Activated T-cell treated with anti-CD3 and anti-CD28 coated beads, Interleukin-2, amount 50 U/mL, for 72 hours (primary cell): ENCODE measurements at places on chromosomes 3 and 15. TPM values are rescaled to one million over a fixed set of nuclear protein-coding genes. Genes with fewer than 3 reads are reported as not detected.

Gene HIGD2B
- 0.22 TPM for total RNA-seq

Gene KBTBD13
- total RNA-seq = not detected

Gene GPR149
- total RNA-seq = not detected

Gene AEN
- 99.4 TPM for total RNA-seq

Gene GABRA5
- not detected for total RNA-seq

Gene FOXB1
- 6.0 TPM for total RNA-seq

Gene LRRK1
- 1.2 TPM for total RNA-seq

Gene RTP1
- total RNA-seq = not detected

Gene TFRC
- total RNA-seq = 164 TPM

DNA sequence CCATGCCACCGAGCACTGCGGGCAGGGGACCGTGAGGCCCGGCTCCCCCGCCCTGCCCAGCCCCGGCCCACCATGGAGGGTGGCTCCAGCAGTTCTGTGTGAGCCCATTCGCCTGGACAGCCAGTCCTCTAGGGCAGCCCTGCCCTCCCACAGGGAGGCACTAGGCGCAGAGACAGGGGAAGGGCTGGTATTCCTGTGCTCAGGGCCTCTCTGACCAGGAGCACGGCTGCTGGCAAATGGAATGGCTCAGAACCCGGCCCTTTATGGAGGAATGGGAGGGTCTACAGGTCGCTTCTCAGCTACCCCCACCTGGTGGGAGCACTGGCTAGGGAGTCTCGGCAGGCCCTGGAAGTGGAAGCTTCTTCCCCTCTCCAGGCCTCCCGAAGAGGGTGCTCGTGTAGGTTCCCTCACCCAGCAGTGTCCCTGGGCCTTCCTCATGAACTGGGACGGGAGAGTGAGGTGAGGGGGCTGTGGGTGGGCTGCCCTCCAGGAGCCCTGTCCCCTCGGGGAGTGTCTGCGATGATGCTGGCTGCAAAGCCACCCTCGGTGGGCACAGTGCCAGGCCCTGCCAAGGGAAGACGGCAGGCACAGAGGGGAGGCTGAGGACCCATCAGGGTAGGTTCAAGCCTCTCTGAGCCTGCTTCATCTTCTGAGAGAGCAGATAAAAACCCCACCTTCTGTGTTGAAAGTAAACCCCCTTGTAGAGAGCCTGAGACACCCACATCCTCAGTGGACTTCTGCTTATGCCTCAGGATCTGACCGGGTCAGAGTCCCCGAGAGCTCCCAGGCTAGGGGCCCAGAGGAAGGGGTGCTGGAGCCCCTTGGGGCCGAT lies 1.5 kb downstream of the MELTF start:
- H3K36me3 ChIP-seq = no peaks in the 10 kb centered on the region
- peak overlapping the region; percentile 84 for H3K4me3 ChIP-seq
- no peak for DNase-seq
- peaks cover 8% of the 10 kb centered on the region for H3K27me3 ChIP-seq

GRCh38 chr3:134804508-134805480 lies 9.7 kb downstream of the EPHB1 start:
- no peak overlapping the region for H3K4me3 ChIP-seq
- H3K27ac ChIP-seq = no peak overlapping the region

GRCh38 chr15:92166029-92166428 lies 227.7 kb upstream of the ST8SIA2 start:
- H3K36me3 ChIP-seq = no peaks in the 10 kb centered on the region
- no peak for DNase-seq
- H3K27me3 ChIP-seq = no peaks in the 10 kb centered on the region

DNA sequence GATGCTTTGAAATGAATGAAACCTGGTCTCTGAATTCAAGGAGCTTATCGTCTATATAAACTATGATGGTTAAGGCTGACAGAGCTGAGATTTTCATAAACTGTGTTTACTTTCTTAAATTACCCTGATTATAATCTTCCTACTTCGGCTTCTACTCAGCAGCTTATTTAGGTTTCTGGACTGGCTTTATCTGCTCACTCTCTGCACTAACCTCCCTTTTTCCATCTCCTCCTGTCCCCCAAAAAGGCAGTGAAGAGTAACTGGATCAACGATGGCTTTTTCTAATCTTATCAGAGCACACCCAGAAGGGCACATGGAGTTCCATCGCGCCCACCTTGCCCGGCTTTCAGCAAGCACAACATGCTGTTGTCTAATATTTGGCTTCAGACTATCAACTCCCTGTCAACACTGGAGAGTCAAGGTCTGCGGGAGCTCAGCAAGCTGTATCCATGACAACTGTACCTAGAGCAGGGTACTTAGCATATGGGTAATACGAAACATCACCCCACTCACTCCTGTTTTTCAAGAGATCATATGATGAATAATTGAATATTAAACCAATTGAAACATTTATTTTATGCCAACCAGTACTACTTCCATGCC lies 417.3 kb downstream of the GABRB3 start:
- no peaks in the 10 kb centered on the region for H3K4me1 ChIP-seq
- H3K36me3 ChIP-seq = no peaks in the 10 kb centered on the region
- no peaks in the 10 kb centered on the region for H3K27me3 ChIP-seq
- no peak overlapping the region for H3K27ac ChIP-seq
- no peak overlapping the region for H3K4me3 ChIP-seq
- no peak for DNase-seq

DNA sequence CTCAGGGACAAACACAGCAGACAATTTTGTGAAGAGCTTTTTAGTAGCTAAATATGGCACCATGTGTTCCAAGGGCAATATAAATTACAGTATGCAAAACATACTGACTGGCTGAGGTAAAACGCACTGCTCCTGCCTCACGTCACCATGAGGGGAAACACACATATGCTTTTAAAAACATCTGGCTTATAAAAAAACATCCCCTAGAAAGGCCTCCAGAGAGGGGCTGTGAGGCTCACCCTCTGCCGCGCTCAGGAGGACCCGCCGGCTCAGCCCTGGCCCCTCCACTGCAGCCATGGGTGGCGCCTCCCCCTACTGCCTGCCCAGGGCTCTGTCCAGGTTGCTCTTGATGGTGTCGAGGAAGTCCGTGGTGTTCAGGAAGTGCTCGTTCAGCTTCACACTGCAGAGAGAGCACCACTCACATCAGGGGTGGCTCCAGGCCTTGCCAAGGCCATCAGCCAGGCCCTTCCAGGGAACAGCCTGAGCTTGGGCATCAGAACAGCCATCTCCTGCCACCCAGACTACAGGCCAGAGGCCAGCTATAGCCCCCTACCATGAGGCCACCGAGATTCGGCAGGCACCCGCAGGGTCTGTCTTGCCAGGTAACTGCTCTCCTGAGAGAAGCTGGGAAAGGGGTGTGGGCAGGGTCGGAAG lies 18.2 kb downstream of the IDH2 start:
- no peaks in the 10 kb centered on the region for H3K27me3 ChIP-seq
- H3K36me3 ChIP-seq = peaks cover 3% of the 10 kb centered on the region
- no peak for DNase-seq
- no peak overlapping the region for H3K4me3 ChIP-seq

DNA sequence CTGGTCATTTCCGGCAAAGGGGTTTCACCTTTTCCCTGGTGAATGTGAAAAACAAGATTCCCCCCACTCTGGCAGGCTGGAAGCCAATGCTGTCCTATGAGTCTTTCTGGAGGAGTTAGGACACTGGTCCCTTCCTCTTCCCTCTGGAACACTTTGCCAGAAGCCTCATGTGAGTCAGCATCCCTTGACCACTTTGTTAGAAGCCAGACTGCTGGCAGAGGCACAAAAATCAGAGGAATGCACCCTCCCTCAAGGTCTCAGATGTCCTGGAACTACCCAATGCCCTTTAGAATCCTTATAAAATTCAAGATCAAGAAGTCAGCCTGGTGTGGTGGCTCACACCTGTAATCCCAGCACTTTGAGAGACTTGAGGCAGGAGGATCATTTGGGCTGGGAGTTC lies 26.6 kb downstream of the ITGB5 start:
- H3K4me1 ChIP-seq = no peaks in the 10 kb centered on the region
- no peak overlapping the region for H3K4me3 ChIP-seq
- peaks cover 6% of the 10 kb centered on the region for H3K27me3 ChIP-seq
- H3K27ac ChIP-seq = no peak overlapping the region
- DNase-seq = no peak
- H3K36me3 ChIP-seq = no peaks in the 10 kb centered on the region

- H3K27me3 ChIP-seq = no peaks in the 10 kb centered on the region
- no peak for DNase-seq
- no peaks in the 10 kb centered on the region for H3K36me3 ChIP-seq
- H3K4me1 ChIP-seq = no peaks in the 10 kb centered on the region
- no peak overlapping the region for H3K4me3 ChIP-seq
- no peak overlapping the region for H3K27ac ChIP-seq
Observed at GRCh38 chr15:97525809-97526208, 434.7 kb upstream of the ARRDC4 start.

DNA sequence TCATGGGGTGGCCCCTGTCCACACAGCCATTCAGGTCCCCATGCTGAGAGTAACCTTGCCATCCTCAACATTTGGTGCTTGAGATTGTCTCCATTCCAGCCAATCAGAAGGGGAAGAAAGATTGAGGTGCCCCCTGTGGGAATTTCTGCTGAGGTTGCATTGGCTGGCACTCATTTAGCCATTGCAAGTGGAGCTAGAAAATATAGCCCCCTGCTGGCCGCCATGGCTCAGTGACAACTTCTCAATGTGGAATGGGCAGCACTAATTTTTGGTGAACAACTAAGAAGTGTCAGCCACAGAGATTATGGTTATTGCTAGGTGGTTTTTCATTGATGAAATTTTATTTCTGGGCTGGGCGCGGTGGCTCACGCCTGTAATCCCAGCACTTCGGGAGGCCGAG lies 22.0 kb downstream of the COL6A6 start:
- H3K4me3 ChIP-seq = no peak overlapping the region
- H3K36me3 ChIP-seq = no peaks in the 10 kb centered on the region
- H3K27ac ChIP-seq = no peak overlapping the region
- peak; percentile 41 for DNase-seq
- H3K4me1 ChIP-seq = no peaks in the 10 kb centered on the region

- H3K4me1 ChIP-seq = peaks cover 13% of the 10 kb centered on the region
- H3K27me3 ChIP-seq = no peaks in the 10 kb centered on the region
- H3K4me3 ChIP-seq = no peak overlapping the region
Observed at GRCh38 chr3:183818041-183818620, 7.2 kb downstream of the MAP6D1 start.

DNA sequence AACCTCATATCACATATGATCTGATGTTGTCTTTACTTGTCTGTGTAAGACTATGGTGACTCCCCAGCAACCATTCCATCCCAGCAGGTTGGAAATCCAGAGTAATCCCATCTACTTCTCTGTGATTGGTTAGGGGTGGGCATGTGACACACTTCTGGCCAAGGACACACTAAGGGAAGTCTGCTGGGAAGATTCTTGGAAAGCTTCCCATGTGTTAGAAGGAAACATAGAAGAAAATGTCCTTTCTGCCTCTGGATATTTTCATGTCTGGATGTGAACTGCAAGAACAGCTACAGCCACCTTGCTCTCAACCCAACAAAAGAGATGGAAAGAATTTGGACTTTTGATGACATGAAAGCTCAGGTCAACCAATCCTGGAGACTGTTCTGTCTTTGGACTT lies 2.6 kb upstream of the UBE2Q2 start:
- H3K36me3 ChIP-seq = peaks cover 5% of the 10 kb centered on the region
- H3K4me3 ChIP-seq = no peak overlapping the region
- peaks cover 10% of the 10 kb centered on the region for H3K27me3 ChIP-seq
- no peak overlapping the region for H3K27ac ChIP-seq
- peaks cover 15% of the 10 kb centered on the region for H3K4me1 ChIP-seq
- no peak for DNase-seq

DNA sequence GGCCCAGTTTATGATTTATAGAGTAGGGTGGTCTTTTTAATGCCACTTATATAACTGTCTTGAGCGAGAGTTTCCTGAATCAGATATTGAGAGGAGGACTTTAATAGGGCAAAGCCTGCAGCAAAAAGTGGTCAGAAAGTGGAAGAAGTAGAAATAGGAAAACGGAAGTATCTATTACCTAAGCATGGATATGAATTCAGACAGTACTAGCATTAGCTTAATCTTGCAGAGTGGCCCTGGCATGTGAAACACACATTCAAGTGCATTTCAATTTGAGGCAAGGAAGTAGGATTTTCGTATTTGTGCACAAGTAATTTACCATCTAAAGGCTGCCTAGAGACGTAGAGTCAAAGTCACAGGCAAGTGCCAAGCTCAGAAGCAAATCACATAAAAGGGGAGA lies 622.3 kb downstream of the DIPK2A start:
- H3K27me3 ChIP-seq = no peaks in the 10 kb centered on the region
- no peak overlapping the region for H3K4me3 ChIP-seq
- H3K36me3 ChIP-seq = peaks cover 1% of the 10 kb centered on the region
- no peak overlapping the region for H3K27ac ChIP-seq
- no peaks in the 10 kb centered on the region for H3K4me1 ChIP-seq

DNA sequence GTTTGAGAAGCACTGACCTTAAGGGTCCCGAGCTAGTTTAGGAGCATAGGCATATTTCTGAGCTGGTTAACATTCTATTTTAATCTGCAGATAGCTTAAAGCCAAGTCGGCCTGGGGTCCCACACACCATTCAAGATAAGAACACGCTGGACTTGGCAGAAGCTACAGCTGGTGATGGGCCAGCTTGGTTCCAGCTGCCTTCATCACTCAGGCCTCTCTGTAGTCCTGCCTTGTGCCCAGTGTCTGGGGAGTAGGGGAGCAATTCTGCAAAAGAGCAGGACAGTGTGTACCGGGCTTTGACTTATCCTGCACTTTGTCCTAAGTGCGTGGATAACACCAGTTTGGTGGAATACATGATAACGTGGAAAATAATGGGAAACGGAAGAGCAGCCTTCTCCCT lies 164.5 kb downstream of the MEGF11 start:
- no peak for DNase-seq
- H3K27ac ChIP-seq = no peak overlapping the region
- peaks cover 4% of the 10 kb centered on the region for H3K36me3 ChIP-seq
- no peak overlapping the region for H3K4me3 ChIP-seq

DNA sequence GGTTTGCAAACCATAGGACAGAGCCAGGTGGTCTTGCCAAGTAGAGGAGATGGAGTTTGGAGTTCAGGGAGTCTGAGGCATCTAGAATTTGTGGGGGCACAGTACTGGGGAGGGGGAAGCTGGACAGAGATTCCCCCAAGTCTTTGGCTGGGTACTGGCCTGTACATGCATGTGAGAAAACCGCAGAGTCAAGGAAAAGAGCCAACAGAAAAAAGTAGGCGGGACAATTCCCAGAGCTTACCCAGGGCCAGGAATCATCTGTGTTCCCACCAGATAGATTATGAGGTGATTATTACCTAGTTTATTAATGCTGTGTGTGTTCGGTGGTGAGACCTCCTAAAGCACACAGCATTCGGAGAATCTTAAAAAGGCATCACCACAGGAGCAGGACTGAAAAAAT lies 11.3 kb downstream of the LYSMD4 start:
- DNase-seq = no peak
- H3K27ac ChIP-seq = no peak overlapping the region
- H3K4me1 ChIP-seq = peaks cover 42% of the 10 kb centered on the region
- no peaks in the 10 kb centered on the region for H3K27me3 ChIP-seq
- peaks cover 2% of the 10 kb centered on the region for H3K36me3 ChIP-seq
- no peak overlapping the region for H3K4me3 ChIP-seq

DNA sequence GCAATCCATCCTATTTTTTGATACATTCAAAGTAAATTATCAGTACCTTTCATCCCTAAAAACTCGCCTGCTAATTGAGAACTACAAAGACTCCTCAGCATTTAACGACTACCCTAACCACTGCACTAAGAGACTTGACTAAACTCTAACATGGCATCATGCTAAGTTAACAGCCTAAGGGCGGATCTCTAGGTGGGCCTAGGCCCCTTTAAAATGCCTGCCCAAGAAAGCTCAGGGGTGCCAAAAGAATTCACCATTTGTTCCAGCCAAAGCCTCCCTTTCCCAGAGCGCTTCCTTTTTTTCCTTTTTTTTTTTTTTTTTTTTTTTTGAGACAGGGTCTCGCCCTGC lies 568 bp upstream of the NEK4 start:
- H3K36me3 ChIP-seq = no peaks in the 10 kb centered on the region
- DNase-seq = no peak
- peaks cover 21% of the 10 kb centered on the region for H3K4me1 ChIP-seq
- peak overlapping the region; percentile 91 for H3K4me3 ChIP-seq
